Activated naive CD4-positive, alpha-beta T cell treated with anti-CD3 and anti-CD28 coated beads for 36 hours (primary cell): ENCODE measurements at places on chromosomes 2 and 18. TPM values are rescaled to one million over a fixed set of nuclear protein-coding genes. Genes with fewer than 3 reads are reported as not detected.

- DNase-seq, result no peak
Measured at GRCh38 chr18:8787371-8787670, 82.0 kb downstream of the MTCL1 start.

GRCh38 chr2:149063177-149063576 is 24.7 kb downstream of the LYPD6B start:
- DNase-seq, result no peak

DNA sequence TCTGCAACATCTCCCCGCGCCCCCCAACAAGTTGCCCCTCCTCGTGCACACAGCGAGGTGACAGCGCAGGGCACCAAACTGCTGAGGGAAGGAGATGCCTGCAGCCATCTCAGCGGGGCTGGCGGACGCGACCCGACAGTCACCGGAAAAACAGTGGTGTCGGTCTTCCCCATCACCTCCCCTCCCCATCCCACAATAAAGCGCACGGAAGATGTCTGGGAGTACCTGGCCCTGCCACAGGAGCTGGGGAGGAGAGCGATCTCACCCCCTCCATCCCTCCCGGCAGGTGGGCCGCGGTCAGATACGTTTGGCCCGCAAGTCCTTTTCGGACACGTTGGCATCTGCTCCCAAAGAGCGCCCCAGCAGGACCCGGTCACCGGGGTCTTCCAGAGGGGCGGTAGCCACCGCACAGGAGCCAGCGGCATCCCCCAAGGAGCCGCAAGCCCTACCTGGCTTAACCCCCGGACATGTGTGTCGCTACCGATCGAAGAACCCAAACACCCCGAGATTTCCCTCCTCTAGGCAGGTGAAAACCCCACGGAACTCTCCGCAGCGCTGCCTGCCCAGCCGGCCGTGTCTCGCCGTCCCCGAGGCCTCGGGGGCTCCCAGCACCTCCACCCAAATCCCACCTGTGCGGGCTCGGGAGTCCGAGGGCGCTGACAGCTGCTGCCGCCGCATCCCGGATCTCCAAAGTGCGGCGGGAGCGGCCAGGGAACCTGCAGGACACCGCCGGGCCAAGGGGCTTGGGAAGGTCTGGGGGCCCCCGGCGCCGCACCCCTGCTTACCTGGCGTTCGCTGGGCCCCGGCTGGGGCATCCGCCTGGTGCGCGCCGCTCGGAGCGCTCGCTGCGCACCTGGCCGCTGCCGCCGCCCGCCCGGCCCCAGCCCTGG is 657 bp downstream of the ATP8B1 start:
- DNase-seq, result peak; percentile 14

Gene LRRTM1
- total RNA-seq, result not detected

Gene CACNB4
- total RNA-seq, result 0.15 TPM

GRCh38 chr2:37912056-37912455 is 13.0 kb upstream of the RMDN2 start:
- no peak for DNase-seq

DNA sequence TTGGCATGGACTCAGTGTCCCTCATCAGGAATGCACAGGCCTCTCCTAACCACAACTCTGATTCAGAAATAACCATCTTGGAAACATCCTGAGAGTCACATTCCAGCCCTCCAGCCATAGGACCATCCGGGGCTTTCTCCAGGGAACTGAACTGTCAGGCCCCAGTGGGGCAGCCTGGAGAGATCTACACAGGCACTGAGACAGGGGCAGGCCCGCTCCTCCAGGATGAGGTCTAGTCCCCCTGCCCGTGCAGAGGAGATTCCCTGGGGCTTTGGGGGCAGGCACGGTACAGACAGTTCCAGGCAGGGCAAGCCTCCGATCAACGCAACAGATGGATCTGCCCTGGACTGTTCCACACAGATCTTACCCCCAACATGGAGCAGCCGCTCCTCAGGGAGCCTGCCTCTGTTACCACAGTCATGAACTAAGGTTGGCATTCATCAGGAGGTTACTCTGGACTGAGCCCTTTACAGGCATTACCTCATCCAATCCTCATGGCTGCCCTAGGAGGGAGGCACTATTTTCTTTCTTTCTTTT is 12.0 kb downstream of the KCNK3 start:
- no peak for DNase-seq

GRCh38 chr18:57518533-57518932 is 68.0 kb downstream of the FECH start:
- DNase-seq, result no peak

Gene RNU2-63P
- 12.6 TPM for total RNA-seq

DNA sequence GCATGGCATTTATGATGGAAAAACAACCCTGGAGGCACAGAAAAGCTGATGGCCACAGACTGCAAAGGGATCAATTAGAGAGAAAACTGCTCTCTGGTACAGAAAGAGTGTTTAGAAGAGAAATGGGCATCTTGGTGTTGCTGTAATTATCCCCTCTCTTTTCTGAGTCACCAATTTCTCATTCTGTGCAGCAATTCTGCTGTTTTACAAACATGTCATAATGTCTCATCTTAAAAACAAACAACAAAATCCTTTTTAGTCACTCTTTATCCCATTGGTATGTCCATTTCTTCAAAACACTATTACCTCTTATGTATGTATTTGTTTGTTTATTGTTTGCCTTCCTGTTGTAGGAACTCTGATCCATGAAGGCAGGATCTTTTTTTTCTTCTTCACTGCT is 73.9 kb upstream of the HK2 start:
- DNase-seq, result no peak

DNA sequence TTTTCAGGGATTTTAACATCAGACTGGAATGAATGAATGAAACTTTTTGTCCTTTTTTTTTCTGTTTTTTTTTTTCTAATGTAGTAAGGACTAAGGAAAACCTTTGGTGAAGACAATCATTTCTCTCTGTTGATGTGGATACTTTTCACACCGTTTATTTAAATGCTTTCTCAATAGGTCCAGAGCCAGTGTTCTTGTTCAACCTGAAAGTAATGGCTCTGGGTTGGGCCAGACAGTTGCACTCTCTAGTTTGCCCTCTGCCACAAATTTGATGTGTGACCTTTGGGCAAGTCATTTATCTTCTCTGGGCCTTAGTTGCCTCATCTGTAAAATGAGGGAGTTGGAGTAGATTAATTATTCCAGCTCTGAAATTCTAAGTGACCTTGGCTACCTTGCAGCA is 53.4 kb downstream of the SMAD4 start:
- DNase-seq, result no peak

- peak; percentile 80 for DNase-seq
Measured at GRCh38 chr2:241877989-241878970, 8.8 kb downstream of the RTP5 start.

Gene ZNF892
- 3.1 TPM for total RNA-seq

DNA sequence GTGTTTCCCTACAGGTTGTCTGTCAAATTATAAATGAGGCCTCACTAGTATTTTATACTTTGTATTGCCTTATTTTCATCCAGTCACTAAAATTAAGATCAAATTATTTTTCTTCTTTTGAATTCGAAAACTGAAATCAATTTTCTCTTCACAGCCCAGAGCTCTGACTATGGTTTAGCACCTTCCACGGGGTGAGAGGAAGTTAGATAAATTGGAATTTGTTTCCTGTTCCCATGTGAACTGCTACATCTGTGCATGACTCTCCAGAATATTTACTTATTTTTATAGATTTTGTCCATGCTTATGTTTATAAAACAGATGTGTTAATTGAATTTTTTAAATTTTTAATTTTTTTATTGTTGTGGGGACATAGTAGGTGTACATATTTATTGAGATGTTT is 656.5 kb downstream of the IRS1 start:
- no peak for DNase-seq

GRCh38 chr18:70078106-70078505 is 127.4 kb downstream of the RTTN start:
- no peak for DNase-seq

DNA sequence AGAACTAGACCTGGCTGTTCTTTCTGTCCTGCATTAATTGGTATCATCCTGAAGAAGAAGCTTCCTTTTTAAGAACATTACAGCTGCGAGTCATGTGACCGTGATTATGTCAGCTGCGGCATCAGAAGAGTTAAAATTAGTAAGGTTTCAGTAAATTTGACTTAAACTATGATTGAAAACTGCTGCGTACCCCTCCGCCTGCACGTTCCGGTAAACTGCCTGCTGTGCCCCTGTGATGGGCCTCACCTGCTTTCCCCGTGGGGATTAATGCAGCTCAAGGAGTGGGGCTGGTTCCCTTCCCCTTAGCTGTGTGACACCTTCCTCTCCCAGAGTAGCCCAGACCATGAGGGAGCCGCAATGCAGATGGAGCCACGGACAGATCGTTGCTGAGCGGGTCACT is 36.1 kb upstream of the MYO3B start:
- DNase-seq, result no peak

DNA sequence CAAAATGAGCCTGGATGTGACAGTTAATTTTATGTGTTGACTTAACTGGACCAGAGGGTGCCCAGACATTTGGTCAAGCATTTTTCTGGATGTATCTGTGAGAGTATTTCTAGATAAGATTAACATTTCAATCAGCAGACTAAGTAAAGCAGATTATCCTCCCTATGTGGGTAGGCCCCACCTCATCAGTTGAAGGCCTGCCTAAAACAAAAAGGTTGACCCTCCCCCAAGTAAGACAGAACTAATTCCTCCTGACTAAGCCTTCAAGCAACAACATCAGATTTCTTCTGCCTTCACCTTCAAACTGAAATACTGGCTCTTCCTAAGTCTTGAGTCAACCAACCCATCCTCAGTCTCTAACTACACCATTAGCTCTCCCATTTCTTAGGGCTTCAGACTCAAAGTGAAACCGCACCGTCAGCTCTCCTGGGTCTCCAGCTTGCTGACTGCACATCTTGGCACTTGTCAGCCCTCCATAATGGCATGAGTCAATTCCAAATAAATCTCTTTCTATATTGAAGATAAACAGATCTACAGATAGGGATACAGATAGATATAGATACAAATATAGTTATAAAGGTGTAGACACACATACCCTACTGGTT is 47.9 kb downstream of the MEMO1 start:
- DNase-seq, result peak; percentile 64

- DNase-seq, result no peak
Measured at GRCh38 chr2:119006441-119006840, 64.4 kb downstream of the MARCO start.

- DNase-seq, result no peak
Measured at GRCh38 chr2:29269095-29269764, 154.0 kb downstream of the CLIP4 start.

Gene TMEM214
- total RNA-seq, result 38.3 TPM

DNA sequence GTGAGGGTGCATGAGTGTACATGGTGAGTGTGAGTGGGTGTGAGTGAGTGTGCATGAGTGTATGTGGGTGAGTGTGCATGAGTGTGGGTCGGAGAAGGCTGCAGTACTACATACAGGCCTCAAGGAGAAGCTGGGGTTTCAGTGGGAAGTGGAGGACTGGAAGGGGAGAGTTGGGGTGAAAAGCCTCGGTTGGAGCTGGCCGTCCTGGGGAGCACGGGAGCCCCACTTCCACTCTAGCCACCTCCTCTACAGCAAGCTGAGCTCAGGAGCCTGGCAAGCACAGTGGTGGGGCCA is 68.7 kb upstream of the HPCAL1 start:
- DNase-seq, result no peak

GRCh38 chr2:70678576-70679143 is 89.3 kb downstream of the ADD2 start:
- DNase-seq, result no peak

DNA sequence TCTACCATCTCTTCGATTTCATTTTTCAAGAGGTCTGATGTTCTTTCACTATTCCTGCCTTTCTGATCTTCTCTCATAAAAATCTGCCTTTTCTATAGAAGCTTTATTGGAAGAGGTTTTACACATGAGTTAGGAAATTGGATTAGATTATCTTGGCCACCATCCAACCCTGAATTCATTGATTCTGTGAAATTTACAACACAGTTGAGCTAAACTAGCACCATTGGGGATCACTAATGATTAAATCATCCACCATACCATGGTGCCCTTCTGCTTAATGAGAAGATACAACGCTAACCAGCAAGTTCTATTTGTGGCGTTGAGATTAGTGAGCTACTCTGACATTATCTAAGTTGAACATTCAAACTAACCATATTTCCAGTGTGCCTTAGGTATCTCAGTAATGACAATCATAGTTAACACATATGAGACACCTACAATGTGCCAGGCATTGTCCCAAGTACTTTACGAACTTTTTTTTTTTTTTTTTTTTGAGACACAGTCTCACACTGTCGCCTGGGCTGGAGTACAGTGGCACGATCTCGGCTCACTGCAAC is 17.3 kb upstream of the LBH start:
- DNase-seq, result no peak

- DNase-seq, result no peak
Measured at GRCh38 chr2:21683838-21684237, 560.1 kb downstream of the TDRD15 start.

- no peak for DNase-seq
Measured at GRCh38 chr2:143930891-143931290, 589.0 kb downstream of the ZEB2 start.

Gene DHRS9
- 2.6 TPM for total RNA-seq

Gene MROH2A
- not detected for total RNA-seq

DNA sequence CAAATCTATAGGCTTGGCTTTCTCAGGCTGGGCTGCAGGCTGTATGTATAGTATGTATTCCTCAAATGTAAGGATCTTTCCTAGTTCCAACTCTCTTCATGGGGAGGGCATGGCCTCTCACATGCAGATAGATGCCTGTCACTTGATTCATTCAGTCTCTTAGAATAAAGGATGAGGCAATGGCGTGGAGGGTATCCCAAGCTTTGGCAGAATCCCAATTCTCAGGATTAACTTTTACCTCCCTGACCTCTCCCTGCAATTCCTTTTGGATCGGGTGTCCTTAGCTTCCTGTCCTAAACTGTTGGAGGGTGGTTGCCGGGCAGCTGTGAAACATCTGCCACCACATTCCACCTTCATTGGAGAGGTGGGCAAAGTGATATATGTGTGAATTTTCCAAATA is 80.3 kb downstream of the INSIG2 start:
- no peak for DNase-seq

- no peak for DNase-seq
Measured at GRCh38 chr2:143361346-143361745, 232.1 kb downstream of the ARHGAP15 start.

- DNase-seq, result no peak
Measured at GRCh38 chr2:215367662-215368492, 56.0 kb downstream of the ATIC start.

- no peak for DNase-seq
Measured at GRCh38 chr18:14922965-14923565, 175.1 kb downstream of the ANKRD30B start.

GRCh38 chr2:70716951-70717350 is 51.0 kb downstream of the ADD2 start:
- DNase-seq, result no peak

Gene M1AP
- 0.10 TPM for total RNA-seq

Gene ATOH8
- total RNA-seq, result not detected

DNA sequence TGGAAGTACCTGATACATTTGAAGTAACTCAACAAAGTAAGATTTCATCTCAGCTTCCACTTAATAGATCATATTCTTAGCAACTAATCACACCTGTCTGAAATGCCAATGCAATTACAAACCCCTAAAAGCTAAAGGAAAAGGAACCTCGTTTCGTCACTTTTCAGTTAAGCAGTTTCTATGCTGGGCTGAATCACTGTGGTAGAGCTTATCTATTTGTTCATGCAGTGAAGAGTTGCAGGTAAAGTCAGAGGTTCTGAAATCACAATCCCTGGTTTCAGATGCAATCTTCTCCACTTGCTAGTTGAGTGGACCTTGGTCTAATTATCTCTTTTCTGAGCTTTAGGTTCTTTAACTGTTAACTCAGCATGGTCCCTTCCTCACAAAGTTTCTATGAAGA is 6.3 kb downstream of the HRH4 start:
- no peak for DNase-seq

Gene SLC8A1
- 0.60 TPM for total RNA-seq
